ENCODE measurements at places on chromosomes 16 and 17. TPM values are rescaled to one million over a fixed set of nuclear protein-coding genes. Genes with fewer than 3 reads are reported as not detected.

Gene TAOK1
- total RNA-seq = 22.0 TPM

Gene TBC1D3H
- not detected for total RNA-seq

Gene NTN1
- 0.57 TPM for total RNA-seq

Gene TRAPPC2L
- total RNA-seq = 102 TPM

Gene NSMCE1
- 60.7 TPM for total RNA-seq
